ENCODE measurements at places on chromosomes 11 and 22. TPM values are rescaled to one million over a fixed set of nuclear protein-coding genes. Genes with fewer than 3 reads are reported as not detected.

The INPP5J gene
- 0.37 TPM for total RNA-seq

GRCh38 chr11:12271241-12271640, 106.1 kb upstream of the PARVA start:
- DNase-seq: no peak

- DNase-seq: no peak
Observed at GRCh38 chr11:31922450-31922849, 111.3 kb upstream of the PAX6 start.

The CSF2RB gene
- 1.8 TPM for total RNA-seq

The MYEOV gene
- total RNA-seq: 0.42 TPM

- no peak for DNase-seq
Observed at GRCh38 chr11:59849129-59849528, 3.8 kb upstream of the CBLIF start.

The LRP4 gene
- total RNA-seq: not detected

DNA sequence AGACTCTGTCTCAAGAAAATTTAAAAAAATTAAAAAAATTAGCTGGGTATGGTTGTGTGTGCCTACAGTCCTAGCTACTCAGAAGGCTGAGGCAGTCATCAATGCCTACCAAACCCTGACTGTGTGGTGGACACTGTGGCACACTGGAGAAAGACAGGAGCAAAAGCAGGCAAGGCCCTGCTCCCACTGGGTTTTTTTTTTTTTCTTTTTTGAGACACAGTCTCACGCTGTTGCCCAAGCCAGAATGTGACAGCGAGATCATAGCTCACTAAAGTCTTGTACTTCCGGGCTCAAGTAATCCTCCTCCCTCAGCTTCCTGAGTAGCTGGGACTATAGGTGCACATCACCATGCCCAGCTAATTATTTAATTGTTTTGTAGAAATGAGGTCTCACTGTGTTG, 4.6 kb downstream of the NEFH start:
- no peak for DNase-seq

DNA sequence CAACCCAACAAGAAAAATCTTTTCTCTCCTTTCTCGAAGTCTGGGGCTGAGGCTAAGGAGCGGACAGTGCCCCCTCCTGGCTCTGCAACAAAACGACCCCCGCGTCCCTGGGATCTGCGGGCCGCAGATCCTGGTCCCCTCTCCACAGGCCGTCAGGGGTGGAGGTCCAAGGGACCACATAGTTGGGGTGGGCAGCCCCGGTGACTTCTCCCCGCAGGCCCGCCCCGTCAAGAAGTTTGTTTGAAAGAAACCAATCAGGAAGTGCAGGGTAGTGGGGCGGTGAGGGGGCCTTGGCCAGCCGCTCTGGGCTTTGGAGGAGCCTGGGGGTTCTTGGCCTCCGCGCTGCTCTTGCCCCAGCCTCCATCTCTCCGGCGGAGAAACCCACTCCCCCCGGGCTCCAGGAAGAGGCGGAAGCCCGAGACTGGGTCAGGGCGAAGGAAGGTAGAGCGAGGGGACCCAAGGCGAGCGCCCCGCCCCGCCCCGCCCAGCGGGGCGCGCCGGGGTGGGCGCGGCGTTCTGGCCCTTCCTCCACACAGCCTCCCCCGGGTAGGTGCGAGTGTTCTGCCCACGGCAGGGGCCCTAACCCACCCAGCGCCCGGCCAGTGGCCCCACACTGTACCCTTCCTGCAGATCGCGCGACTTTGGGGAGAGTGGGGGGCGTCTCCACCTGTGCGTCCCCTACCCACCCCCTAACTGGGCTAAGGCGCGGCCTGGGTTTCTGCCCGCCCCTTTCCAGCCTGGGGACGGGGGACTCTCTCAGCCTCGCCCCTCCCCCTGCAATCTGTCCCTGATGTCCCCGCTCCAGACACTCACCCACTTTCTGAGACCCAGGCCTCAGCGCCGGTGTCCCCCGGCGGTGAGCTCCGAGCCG, 1.3 kb downstream of the TP53I11 start:
- DNase-seq: peak; percentile 17

GRCh38 chr11:116641561-116642045, 131.2 kb downstream of the BUD13 start:
- DNase-seq: peak; percentile 29

DNA sequence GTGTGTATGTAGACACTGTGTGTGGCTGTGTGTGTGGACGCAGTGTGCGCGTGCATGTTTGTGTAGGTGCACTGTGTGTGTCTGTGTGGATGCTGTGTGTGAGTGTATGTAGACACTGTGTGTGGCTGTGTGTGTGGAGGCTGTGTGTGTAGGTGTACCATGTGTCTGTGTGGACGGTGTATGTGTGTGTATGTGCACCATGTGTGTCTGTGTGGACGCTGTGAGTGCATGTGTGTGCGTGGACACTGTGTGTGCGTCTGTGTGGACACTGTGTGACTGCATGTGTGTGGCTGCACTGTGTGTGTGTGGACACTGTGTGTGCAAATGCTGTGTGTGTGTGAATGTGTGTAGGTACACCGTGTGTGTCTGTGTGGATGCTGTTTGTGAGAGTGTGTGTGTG, 10.3 kb downstream of the TRPM5 start:
- DNase-seq: no peak

DNA sequence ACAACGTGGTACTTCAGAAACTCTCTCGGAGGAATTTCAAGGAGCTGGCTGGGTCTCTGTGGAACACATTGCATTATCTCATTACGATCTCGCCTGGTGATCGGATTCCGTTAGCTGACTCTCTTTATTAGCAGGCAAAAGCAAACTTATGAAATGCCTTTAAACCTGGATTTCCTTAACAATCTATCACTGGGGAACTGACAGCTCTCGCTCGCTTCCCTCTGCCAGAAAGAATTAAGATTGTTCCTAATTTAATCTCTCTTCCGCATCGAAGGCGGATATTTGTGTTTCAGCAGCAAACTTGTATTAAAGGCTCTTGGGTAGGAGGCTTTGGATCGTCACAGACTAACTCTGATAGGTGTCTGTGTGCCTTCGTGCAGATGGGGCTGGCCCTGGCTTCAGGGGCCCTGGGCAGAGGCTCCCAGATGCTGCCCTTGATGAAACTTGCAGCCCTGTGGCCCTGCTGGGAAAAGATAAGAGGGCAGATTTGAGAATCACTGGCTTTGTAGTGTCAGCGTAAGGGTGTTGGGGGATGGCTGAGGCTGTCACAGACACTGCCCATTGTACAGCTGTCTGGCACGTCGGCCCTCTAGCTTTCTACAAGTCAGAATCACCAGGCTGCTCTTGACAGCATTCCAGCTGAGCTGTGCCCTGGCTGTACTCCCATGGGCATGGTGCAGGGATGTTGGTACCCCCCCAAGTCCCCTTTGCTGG, 162.2 kb upstream of the NECTIN1 start:
- no peak for DNase-seq

GRCh38 chr22:36966851-36967540, 52.3 kb downstream of the TST start:
- DNase-seq: no peak

GRCh38 chr11:73203790-73204189, 14.3 kb upstream of the P2RY2 start:
- DNase-seq: no peak

The ZP1 gene
- not detected for total RNA-seq

DNA sequence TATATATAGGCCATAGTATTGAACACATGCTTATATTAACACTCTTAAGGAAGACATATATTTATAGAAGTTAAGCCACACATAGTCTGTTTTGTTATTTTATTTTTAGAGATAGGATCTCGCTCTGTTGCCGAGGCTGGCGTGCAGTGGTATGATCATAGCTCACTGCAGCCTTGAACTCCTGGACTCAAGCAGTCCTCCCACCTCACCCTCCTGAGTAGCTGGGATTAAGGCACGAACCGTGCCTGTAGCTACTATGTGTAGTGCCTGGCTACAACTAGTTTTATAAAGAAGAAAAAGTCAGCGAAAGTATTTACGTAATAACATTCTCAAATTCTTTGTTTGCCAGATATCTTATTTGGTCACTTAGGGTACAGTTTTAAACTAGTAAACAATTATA, 5.6 kb upstream of the UCP2 start:
- no peak for DNase-seq

DNA sequence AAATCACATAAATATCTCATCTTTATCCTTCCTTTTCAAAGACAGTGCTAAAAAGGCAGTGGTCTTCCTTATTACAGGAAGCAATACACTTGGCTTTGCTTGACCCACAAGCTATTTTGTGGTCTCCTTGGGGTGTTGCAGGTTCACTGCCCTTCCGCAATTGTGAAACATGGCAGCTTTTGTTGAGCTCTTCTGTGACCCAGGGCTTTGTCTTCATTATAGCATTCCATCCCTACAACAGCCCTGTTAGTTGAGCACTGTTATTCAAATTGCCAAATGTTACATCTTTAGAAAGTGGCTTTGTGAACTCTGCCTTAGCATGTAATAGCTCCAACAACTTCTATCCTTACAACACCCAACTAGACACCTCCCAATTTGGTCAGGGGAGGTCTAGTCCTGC, 107.1 kb downstream of the OPCML start:
- no peak for DNase-seq

DNA sequence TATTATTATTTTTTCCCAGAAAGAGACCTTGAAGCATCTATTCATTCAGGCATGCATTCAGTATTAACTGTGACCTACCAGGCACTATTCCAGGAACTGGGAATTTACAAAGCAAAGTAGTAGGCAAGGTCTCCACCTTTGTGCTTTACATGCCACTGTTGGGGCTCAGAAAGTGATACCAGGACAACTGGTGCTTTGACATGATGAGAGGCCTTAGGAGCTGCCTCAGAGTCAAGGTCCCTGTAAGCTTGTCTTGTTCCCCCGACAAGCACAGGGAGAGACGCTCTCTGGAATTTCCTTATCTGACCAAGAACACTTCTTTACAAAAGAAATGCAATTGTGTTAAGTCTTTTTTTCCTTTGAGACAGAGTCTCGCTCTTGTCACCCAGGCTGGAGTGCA, 2.3 kb upstream of the HMOX1 start:
- no peak for DNase-seq

DNA sequence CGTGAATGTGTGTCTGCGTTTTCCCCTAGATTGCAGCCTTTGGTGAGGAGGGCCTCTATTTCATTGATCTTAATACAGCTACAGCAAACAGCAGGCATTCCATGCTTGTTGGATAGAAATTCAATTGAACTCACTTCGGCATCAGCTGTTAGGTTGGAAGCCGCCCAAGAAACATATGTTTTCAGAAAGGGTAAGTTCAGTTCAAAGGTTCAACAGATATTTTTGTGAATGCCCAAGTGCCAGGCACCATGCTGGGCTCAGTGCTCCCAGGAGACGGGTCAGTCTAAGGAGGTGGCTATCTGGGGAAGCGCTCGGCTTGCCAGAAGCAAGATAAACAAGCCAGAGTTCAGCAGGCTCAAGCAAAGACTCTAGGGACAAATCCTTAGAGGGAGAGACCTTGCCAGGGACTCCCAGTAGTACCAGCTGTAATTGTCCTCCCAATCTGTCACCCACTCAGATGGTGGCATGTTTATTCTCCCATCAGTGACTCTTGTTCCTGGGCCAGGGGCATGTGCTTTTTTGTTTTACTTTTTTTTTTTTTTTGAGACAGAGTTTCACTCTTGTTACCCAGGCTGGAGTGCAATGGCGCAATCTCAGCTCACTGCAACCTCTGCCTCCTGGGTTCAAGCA, 64.5 kb upstream of the LARGE1 start:
- DNase-seq: no peak

The SLC6A5 gene
- not detected for total RNA-seq

The DNAJB7 gene
- not detected for total RNA-seq

The UPK3A gene
- total RNA-seq: not detected

DNA sequence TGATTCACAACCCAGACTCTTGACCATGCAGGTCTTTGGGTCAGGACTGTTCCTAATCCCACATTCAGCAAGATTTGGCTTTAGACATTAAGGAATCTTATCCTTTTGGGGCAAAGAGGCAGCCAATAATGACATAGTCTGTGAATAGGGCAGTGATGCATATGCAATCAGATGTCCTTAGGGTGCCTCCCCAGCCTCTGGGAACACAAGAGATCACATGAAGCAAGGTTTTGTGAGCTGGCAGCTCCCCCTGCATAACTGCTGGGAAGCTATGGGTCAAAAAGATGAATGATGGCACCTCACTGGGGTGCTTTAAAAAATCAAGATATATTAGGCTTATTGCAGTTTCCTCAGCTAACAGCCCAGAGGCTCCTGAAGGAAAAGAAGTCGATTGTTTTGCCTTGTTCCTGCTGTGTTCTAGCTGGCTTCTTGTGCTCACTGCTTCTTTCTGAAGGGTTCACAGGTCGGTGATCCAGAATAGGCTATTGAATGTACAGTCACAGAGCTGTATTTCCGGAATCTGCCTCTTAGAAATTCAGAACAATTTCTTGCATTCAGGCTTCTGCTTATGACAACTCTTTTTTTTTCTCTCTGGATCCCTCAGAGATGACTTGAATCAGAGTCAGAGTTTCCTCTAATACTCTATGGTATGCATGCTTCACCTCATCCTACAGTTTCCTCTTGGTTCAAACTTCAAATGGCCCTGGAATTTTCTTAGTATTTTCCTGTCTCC, 31.7 kb downstream of the INSC start:
- no peak for DNase-seq

DNA sequence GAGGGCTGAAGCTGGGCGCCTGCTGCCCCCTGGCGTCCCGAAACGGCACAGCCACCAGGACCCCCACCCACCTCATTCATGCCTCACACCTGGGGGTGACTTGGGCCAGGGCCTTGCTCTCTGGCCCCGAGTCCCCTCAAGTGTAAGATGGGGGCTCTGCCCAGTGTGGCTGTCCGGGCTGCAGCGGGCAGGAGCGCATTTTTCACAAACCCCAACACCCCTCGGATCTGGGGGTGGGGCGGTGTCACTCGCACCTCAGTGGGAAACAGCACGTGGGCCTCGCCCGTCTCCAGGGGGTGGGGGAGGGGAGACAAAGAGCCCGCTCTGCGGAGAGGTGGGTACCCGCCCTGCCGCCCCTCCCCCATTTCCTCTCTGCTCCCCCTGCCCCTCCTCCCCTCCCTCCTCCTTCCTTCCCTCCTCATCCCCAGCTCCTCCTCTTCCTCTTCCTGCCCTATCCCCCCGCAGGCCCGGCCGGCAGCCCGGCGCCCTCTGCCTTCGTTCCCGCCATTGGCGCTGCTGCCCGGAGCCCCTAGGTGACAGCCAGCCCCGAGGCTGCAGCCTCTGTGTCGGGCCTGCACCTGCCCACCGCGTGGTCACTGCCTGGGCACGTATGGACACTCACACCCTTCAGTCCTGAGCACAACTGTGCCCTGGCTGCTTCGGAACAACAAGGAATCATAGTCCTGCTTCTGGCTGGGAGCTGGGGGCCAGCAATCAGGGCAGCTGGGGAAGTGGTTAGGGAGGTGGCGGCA, 6.8 kb upstream of the CDKN1C start:
- DNase-seq: peak; percentile 76

The CARD16 gene
- 10.8 TPM for total RNA-seq

- DNase-seq: no peak
Observed at GRCh38 chr11:21489416-21490115, 703.3 kb upstream of the ANO5 start.

The GTSE1 gene
- total RNA-seq: 54.2 TPM

- no peak for DNase-seq
Observed at GRCh38 chr22:40595497-40596234, 40.9 kb downstream of the MRTFA start.

The C11orf86 gene
- total RNA-seq: not detected

The OR52E8 gene
- not detected for total RNA-seq

Measured in activated T-cell treated with anti-CD3 and anti-CD28 coated beads, Interleukin-2, amount 50 U/mL, for 72 hours (primary cell).